ENCODE measurements at places on chromosomes 5 and 9. TPM values are rescaled to one million over a fixed set of nuclear protein-coding genes. Genes with fewer than 3 reads are reported as not detected.

Gene ORM1
- 1.6 TPM for polyA plus RNA-seq

Gene TMC1
- not detected for polyA plus RNA-seq

Gene C9orf153
- polyA plus RNA-seq = 0.42 TPM

Gene PDE8B
- polyA plus RNA-seq = 11.9 TPM

Gene PHF24
- polyA plus RNA-seq = 0.11 TPM

Gene PPP1R26
- 14.9 TPM for polyA plus RNA-seq

Gene TMEM215
- polyA plus RNA-seq = not detected

Gene BRD3OS
- 9.8 TPM for polyA plus RNA-seq

Gene ADAMTS12
- polyA plus RNA-seq = 0.34 TPM

Gene PAX5
- under 0.01 TPM for polyA plus RNA-seq
